ENCODE measurements at places on chromosomes 16 and 17. TPM values are rescaled to one million over a fixed set of nuclear protein-coding genes. Genes with fewer than 3 reads are reported as not detected.

TBC1D3C gene
- total RNA-seq: not detected

VPS25 gene
- total RNA-seq: 46.0 TPM

NPIPB13 gene
- total RNA-seq: 1.3 TPM

CCL8 gene
- not detected for total RNA-seq

MRPL58 gene
- 31.3 TPM for total RNA-seq

FBXW10 gene
- total RNA-seq: not detected

HS3ST3A1 gene
- 0.18 TPM for total RNA-seq

PLA2G10 gene
- not detected for total RNA-seq

ACE gene
- 46.8 TPM for total RNA-seq

ADAD2 gene
- 0.18 TPM for total RNA-seq

NDRG4 gene
- total RNA-seq: 11.0 TPM

TMEM100 gene
- total RNA-seq: under 0.01 TPM

MILR1 gene
- total RNA-seq: 2.7 TPM

CBX2 gene
- total RNA-seq: 7.5 TPM

TNFRSF13B gene
- not detected for total RNA-seq

CNGB1 gene
- total RNA-seq: not detected

PRR14 gene
- total RNA-seq: 5.0 TPM

RSPRY1 gene
- 64.1 TPM for total RNA-seq

SLC6A2 gene
- not detected for total RNA-seq

C1QTNF8 gene
- not detected for total RNA-seq

HIGD1B gene
- total RNA-seq: not detected

CACNA1H gene
- not detected for total RNA-seq

ERCC4 gene
- total RNA-seq: 10.5 TPM

MCRIP2 gene
- total RNA-seq: 19.2 TPM

ACSM5 gene
- total RNA-seq: not detected

HS3ST3B1 gene
- not detected for total RNA-seq

KRTAP4-1 gene
- total RNA-seq: not detected

SDR42E1 gene
- 0.66 TPM for total RNA-seq

PRSS8 gene
- not detected for total RNA-seq

EFCAB5 gene
- 0.28 TPM for total RNA-seq

RNF222 gene
- not detected for total RNA-seq

WFIKKN1 gene
- total RNA-seq: 0.09 TPM

PDE6G gene
- 0.45 TPM for total RNA-seq

WNT9B gene
- total RNA-seq: not detected

RPRML gene
- total RNA-seq: 0.09 TPM

RPL26 gene
- 4,698 TPM for total RNA-seq

OSGIN1 gene
- 1.1 TPM for total RNA-seq

CD300E gene
- total RNA-seq: not detected

ABCA6 gene
- 11.1 TPM for total RNA-seq

BAIAP3 gene
- total RNA-seq: 0.18 TPM

CCDC144A gene
- total RNA-seq: 27.3 TPM

FGF11 gene
- total RNA-seq: 0.94 TPM

RBFOX1 gene
- total RNA-seq: not detected

MYO1D gene
- 21.7 TPM for total RNA-seq

CPHXL2 gene
- not detected for total RNA-seq

DRC3 gene
- 1.3 TPM for total RNA-seq

SPNS1 gene
- total RNA-seq: 29.6 TPM

ACBD4 gene
- total RNA-seq: 5.1 TPM
